ENCODE measurements at places on chromosomes 2 and 18. TPM values are rescaled to one million over a fixed set of nuclear protein-coding genes. Genes with fewer than 3 reads are reported as not detected.

The OTOS gene
- total RNA-seq, result not detected

The SCYGR1 gene
- total RNA-seq, result not detected

The LRP2 gene
- total RNA-seq, result 0.36 TPM

The SERPINB13 gene
- not detected for total RNA-seq

The SLC38A11 gene
- not detected for total RNA-seq

The PLB1 gene
- 2.0 TPM for total RNA-seq

The VWA3B gene
- total RNA-seq, result not detected

The ERICH2 gene
- total RNA-seq, result not detected

The TUBA3E gene
- total RNA-seq, result not detected

The GCA gene
- total RNA-seq, result 11.3 TPM

The MALT1 gene
- total RNA-seq, result 36.9 TPM

The RAX gene
- not detected for total RNA-seq

The DCC gene
- total RNA-seq, result not detected

The FBXO41 gene
- total RNA-seq, result 16.2 TPM

The TMEM214 gene
- 100 TPM for total RNA-seq

The CREG2 gene
- 0.45 TPM for total RNA-seq

The CTIF gene
- 2.4 TPM for total RNA-seq
